ENCODE measurements at places on chromosomes 7 and 10. TPM values are rescaled to one million over a fixed set of nuclear protein-coding genes. Genes with fewer than 3 reads are reported as not detected.

The TAS2R4 gene
- 0.43 TPM for total RNA-seq

The CXCL12 gene
- not detected for total RNA-seq

The AKR1B15 gene
- not detected for total RNA-seq

The SEMA3D gene
- not detected for total RNA-seq

The FGFBP3 gene
- 0.71 TPM for total RNA-seq

The ADAM8 gene
- total RNA-seq = 3.8 TPM

The NEUROG3 gene
- total RNA-seq = not detected

The SEMA4G gene
- not detected for total RNA-seq

The NPY gene
- total RNA-seq = not detected

The TRIM73 gene
- total RNA-seq = 0.22 TPM

The LDB3 gene
- total RNA-seq = 8.3 TPM

The ATOH7 gene
- total RNA-seq = not detected

The ZC3HAV1 gene
- 44.2 TPM for total RNA-seq

The CFAP70 gene
- total RNA-seq = 14.2 TPM

The VPS41 gene
- 98.1 TPM for total RNA-seq

The UPK3B gene
- total RNA-seq = not detected

The NKX2-3 gene
- total RNA-seq = not detected

Measured in Karpas-422 (cell line).